WTC11 (cell line): ENCODE measurements at places on chromosomes 1 and 21. TPM values are rescaled to one million over a fixed set of nuclear protein-coding genes. Genes with fewer than 3 reads are reported as not detected.

DNA sequence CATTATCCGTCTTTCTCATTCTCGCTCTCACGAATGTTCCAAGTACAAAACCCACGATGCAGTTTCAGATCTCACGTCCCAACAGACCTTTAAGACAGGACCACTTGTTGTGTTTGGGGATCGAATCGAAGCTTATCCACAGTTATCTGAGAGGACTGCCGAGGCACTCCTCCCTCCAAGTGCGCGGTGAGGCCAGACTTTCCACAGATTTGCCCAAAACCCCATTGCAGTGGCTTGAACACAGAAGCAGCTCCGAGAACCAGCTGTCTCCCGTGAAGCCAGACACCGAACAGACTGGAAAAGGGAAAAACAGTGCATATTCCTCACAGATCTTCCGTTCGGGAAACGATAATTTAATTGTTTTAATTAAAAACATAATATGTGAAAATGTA, 46.5 kb upstream of the COL6A2 start:
- peak overlapping the region; percentile 34; the same call in 1 of the 2 replicates for H3K27ac ChIP-seq
- no peaks in the 10 kb centered on the region for H3K27me3 ChIP-seq
- no peak for DNase-seq
- peaks cover 9% of the 10 kb centered on the region for H3K4me1 ChIP-seq

DNA sequence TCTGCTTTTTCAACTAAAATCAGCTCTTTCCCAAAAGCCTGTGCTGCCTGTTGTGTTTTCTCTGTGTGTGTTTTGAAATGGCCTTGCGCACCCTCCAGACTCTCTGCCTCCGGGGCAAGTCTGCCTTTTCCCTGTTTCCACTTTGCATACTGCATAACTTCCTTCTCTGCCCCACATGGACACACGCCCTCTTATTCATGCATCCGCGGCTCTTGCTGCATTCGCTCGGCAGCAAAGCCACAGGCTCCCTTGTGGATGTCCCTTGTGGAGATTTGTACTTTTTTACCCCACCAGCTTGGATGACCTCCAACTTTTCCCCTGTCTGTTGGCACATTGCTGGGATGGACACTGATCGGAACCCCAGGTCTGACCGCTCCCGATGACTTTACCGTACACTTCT, 147.6 kb downstream of the ADSS2 start:
- H3K4me3 ChIP-seq = no peak overlapping the region
- peaks cover 32% of the 10 kb centered on the region for H3K36me3 ChIP-seq
- peaks cover 31% of the 10 kb centered on the region for H3K4me1 ChIP-seq
- H3K27ac ChIP-seq = no peak overlapping the region
- DNase-seq = no peak

NIPAL3 gene
- total RNA-seq = 11.2 to 11.3 TPM (median 11.2 TPM) in 3 replicates

B3GALT5 gene
- 25.8 to 33.3 TPM (median 32.4 TPM) in 3 replicates for total RNA-seq
